ENCODE measurements at places on chromosomes 4 and X.

- no peak for DNase-seq
Measured at GRCh38 chr4:169372791-169373190, 102.0 kb upstream of the SH3RF1 start.

GRCh38 chr4:85763202-85763601, 288.3 kb downstream of the ARHGAP24 start:
- DNase-seq, result no peak

DNA sequence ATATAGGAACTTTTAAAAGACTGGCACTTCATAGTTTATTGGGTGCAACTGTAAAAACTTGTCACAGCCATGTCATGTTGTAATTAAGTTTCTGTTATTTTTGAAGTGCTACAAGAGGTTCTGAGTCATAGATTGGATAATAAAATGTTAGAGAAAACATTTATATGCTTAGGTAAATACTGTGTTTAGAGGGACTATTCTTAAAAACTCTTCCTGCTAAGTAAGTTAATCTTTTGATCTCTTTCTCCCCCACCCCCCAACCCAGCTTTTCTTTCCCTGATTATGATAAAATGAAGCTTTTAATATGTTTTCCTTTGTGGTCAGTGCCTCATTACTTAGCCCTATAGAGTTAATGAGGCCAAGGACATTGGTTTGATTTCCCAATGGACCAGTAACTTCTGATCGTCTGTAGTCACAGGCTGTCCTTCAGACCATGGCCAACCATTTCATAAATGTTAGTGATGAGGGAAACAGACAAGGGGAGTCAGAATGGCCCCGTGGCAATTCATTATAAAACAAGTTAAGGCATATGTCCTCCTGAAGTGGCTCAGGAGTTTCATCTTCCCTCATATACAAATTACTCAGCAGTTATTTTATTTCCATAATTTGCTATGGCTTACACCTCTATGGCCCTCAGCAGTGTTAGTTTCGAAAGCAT, 3.9 kb upstream of the PDLIM5 start:
- DNase-seq, result no peak

DNA sequence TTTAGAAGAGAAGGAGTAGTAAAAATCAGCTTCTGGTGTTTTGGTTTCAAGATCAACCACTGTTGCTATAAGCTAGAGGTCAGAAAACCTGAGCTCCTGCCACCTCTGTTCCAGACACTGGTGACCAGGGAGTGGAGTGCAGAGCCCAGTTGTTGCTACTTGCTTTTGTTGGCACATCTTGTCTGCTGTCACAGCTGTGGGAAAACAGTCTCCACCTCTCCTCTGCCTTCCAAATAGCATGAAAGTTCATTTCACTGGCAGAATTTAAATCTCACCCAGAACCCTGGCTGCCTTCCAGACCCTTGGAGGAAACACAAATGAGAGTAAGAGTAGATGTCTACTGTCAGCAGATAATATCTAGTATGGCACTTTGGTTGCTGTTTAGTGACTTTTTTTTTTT, 297.5 kb upstream of the KLF3 start:
- DNase-seq, result no peak

DNA sequence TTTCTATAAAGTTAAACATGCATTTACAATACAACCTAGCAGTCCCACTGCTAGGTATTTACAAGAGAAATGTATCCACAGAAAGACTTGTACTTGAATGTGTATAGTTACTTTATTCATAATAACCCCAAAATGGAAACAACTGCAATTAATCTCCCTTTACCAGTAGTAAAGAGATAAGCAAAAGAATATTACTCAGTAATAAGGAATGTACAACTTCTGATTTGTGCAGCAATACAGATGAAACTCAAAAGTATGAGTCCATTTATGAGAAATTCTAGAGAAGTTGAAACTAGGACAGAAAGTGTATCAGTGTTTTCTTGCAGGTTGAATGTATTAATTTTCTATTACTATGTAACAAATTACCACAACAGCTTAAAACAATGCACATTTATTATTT, 15.2 kb downstream of the USP53 start:
- DNase-seq, result no peak

DNA sequence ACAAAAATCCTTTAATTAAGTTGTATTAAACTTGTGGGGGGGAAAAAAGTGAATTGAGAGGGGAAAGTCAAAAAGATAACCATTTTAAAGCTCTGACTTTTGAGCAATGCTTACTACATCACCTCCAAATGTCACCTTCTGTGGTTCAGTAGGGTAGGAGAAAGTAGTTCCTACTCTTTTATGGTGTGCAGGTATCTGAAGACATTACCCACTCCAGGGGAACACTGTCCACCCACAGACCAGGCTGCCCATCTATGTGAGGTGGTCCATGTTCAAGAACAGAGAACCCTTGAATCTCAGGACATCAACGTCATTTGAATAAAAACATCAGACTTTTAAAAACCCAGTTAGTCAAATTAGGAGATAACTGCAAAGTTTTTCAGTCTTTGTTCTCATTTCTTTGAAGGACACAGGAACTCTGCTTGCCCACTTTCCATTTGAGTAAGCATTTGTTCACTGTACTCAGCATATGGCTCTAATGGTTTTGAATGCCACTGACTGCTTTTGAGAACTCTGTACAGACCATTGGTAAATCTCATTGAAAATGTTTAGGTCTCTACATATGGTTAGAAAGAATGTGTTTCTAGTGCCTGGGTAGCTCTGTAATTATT, 18.4 kb downstream of the NMU start:
- DNase-seq, result no peak

DNA sequence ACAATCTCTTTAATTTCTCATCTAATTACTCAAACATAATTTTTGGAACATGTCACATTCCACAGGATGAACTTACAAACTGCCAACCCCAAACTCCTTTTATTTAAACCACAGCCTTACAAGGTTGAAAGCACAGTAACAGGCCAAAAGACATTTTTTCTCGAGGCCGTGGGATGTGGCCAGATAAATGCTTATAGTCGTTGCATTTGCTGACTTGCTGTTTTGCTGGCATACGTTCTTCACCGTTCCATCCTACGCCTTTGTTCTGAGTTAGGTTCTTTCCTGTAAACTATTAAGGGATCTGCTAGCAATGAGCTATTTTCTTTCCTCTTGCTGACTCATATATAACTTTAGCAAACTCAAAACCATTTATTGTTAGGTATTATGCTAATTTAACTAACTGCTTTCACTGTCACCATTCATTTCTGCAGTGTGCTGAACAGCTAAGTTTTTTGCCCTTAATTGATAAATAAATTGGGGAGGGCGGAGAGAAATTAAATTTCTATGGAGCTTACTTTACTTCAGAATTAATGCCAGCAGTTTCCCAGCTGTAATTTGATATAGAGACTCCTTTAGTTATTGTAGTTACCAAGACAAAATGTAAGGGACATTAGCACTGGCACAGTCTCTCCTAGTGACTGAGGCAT, 135.1 kb upstream of the PACRGL start:
- no peak for DNase-seq

GRCh38 chrX:148647651-148648050, 147.2 kb downstream of the AFF2 start:
- DNase-seq, result no peak

GRCh38 chr4:40269133-40269532, 66.0 kb upstream of the CHRNA9 start:
- DNase-seq, result no peak

GRCh38 chr4:26173619-26174018, 147.2 kb upstream of the RBPJ start:
- DNase-seq, result no peak

GRCh38 chrX:94366616-94367015, 692.6 kb downstream of the FAM133A start:
- no peak for DNase-seq

- DNase-seq, result no peak
Measured at GRCh38 chr4:66204534-66205247, 534.4 kb upstream of the EPHA5 start.

DNA sequence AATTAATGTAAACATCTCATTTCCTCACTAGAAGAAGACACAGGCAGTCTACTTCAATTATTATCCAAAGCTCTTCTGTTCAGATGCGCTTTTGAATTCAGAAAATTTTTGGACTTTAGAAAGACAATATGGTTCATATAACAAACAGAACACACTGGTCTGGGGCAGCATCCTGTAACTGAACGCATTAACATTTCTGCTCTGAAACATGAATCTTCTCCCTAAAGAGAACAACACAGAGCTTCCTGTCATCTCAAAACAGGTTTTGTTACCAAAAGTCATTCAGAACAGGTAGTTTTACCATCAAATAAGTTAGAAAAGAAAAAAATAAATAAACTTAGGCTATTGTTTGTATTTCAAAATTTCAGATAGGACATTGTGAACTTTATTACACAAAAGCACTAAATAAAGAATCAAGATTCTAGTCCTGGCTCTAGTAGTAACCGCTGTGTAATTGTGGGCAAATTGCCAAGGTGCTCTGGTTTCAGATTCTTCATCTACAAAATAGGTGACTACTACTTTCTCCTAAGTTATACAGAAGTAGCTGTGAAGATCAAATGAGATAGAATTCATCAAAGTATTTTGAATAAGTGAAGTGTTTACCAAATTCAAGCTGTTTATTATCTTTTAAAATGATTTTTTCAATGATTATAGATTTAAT, 252.3 kb upstream of the RASGEF1B start:
- peak; percentile 48 for DNase-seq

DNA sequence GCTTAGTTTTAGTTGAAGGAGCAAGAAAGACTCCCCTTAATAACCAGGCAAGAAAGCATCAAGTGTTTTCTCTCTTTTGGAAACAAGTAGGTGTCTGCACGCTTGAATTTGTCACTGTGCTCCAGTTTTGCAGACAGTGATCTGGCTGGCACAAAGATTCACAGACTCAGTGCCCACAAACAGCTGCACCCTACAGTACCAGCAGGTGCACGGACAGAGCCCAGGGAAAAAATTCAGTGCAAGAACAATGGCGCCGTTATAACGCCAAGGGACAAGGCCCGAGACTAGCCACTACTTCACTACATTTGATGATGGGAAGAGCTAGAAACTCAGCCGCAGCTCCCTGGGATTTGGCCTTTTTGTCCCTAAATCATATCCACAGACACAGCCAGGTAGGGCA, 56.0 kb downstream of the ZNF827 start:
- DNase-seq, result no peak

DNA sequence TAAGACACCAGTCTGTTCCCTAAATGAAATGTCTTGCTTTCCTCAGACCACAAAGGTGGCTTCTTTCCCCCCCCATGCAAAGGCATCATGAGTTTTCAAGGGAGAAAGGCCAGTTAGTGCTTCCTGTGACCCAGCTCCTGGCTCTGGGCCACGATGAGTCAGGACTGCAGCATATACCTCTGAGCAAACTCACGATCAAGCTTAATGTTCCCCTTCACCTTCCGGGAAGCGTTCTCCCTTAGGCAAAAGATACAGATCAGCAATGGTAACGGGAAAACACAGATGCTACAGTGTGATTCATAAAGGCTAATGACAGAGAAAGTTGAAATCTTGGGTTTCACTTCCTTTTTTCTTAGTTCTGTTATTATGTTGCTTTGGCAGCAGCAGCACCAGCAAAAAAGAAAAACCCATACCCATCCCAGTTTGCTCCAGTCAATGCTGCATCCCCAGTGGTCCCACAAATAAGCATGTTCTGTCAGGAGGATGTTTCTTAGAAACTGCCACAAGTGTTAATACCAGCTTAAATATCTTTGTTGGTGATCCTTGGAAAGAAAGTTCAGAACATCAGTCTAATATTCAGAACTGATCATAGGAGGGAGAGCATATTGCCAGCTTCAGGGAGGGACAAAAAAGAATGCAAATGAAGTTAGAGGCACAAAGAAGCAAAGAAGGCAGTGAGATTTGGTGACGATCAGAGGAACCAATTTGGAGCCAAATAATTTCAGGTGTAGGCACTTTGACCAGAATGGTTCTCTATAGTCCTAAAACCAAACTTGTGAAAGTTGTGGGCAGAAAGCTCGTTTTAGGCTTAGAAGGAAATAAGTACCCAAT, 41.2 kb downstream of the LONRF3 start:
- DNase-seq, result no peak

DNA sequence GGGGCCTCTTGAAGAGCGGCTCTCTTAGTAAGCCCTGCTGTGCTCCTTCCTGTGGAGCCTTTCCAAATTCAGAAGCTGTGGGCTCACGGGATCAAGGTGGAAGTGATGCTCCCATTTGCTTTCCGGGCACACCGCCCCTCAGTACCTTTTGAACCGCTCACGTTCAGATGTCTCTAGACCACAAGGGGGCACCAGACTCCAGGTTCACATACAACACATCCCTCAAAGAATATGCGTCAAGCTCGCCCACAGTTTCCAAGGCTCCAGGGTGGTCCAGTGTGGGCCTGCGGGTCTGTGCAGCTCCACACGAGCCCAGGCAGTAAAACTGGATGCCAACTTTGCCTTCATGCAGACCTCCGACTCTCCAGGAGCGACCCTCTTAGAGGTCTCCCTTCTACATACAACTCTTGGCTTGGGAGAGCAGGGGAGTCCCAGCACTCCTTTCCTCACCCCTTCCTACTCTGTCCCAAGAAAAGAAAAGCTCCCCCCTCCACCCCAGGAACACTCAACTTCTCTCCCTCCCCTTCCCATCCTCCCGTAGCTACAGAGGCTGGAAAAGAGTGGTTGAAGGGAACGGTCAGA, 11.0 kb downstream of the SUPT20HL1 start:
- DNase-seq, result peak; percentile 46

DNA sequence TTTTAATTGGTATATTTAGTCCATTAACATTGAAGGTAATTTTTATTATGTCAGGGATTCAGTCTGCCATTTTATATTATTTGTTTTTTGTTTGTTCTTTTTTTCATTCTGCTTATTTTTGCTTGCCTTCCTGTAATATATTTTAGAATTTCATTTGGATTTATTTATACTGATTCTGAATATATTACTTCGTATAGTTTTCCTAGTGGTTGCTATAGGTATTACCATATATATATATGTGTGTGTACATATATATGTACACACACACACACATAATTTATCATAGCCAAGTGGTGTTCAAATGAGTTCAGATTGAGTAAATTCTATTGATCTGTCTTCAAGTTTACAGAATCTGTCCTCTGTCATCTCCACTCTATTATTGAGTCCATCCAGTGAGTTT, 11.2 kb downstream of the CITED1 start:
- DNase-seq, result no peak

- DNase-seq, result no peak
Measured at GRCh38 chr4:154608361-154609252, 3.8 kb downstream of the FGG start.

GRCh38 chr4:68070302-68070701, 59.4 kb downstream of the TMPRSS11F start:
- DNase-seq, result no peak

GRCh38 chrX:8364369-8365141, 100.1 kb upstream of the VCX3B start:
- DNase-seq, result no peak

DNA sequence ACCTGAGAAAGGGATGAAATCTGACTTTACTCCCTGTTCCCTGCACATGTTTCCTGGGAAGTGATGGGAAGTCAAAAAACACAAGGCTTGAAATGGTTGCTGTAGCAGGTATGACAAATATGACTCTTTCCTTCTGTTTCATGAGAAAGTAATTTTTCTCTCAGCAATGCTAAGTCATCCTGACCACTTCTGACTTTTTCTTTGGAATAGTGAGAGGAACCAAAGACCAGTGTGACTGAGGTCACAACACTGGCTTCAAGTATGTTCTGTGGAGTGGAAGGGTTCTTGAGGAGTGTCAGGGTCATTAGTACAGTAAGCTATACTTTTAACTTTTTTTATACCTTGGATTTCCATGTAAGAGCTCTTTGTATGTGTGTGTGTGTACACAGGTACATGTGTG, 225.3 kb downstream of the PPP3CA start:
- DNase-seq, result no peak

GRCh38 chr4:74654230-74654681, 140.1 kb downstream of the BTC start:
- no peak for DNase-seq

GRCh38 chr4:147843162-147843561, 111.3 kb downstream of the ARHGAP10 start:
- DNase-seq, result no peak

Data from hematopoietic multipotent progenitor cell treated with erythropoietin and hydrocortisone succinate and interleukin-3 and kit ligand, for 15 days (in vitro differentiated cells).